ENCODE measurements at places on chromosomes 16 and 17.

- no peak for DNase-seq
Observed at GRCh38 chr17:82839617-82840292, at the start of gene ZNF750. Gene ZNF750, minus strand, starts transcription at chr17:82840022. Its CDS starts 7,568 bp downstream, at chr17:82832454.

- no peak for DNase-seq
Observed at GRCh38 chr17:76428511-76428910, 24.4 kb downstream of the UBE2O start.

DNA sequence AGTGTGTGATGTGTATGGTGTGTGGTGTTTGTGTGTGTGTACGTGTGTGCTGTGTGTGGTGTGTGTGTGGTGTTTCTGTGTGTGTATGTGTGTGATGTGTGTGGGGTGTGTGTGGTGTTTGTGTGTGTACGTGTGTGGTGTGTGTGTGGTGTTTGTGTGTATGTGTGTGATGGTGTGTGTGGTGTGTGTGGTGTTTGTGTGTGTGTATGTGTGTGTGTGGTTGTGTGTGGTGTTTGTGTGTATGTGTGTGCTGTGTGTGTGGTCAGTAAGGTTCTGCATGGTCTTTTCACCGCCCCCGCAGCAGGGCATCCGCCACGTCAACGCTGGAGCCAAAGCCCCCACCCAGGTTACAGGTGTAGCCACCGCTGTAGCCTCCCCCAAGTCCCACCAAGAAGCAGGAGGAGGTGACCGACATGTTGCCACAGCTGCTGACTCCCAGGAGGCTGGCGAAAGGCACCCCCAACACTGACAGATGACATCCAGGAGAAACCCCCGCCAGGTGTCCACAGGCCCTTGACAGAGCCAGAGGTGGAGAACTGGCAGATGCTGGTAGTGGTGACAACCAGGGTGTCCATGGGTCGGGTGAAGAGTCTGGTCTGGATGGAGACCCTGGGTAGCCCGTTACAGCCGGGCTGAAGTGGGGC lies 9.3 kb upstream of the KRT17 start:
- no peak for DNase-seq

DNA sequence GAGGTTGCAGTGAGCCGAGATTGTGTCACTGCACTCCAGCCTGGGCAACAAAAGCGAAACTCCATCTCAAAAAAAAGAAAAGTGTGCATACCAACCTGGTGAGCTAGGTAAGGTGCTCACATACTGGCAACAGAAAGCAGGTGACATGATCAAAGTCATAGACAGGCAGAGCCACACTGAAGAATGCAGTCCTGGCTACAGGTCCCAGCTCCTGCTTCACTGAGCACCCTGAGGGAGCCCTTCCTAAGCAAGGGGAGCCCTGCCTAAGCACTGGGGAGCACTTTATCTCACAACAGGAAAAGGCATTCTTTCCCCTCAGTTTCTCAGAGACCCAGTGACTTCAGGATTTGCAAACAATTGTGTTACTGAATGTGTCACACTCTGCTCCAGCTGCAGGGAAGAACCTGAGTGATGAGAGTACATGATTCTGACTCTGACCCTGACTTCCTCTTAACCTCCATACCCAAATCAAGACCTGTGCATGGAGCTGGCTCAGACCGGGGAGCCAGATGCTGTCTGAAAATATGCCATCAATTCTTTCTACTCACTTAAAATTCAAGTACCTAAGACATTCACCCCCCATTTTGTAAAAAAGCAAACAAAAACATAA lies 40.5 kb downstream of the ANKRD11 start:
- no peak for DNase-seq

DNA sequence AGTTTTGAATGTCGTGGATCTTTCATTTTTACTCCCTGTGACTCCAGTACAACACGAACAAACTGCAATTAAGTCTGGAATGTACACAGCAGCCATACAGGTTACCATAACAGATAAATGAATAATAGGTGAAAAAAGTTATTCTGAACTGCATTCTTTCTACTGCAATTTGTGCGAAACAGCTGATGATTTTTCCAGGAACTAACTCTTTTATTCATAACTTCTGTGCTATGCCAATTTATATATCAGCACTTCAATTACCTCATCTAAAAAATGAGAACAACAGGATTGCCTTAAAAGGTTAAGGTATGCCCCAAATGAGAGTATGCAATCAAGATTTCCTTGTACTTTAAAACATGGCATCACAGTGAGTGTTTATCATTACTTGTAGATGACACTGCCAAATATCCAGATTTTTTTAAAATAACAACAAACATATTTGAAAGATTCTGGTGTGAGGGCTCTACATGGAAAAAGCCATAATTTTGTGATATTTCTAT lies 238.9 kb downstream of the CDH8 start:
- no peak for DNase-seq

DNA sequence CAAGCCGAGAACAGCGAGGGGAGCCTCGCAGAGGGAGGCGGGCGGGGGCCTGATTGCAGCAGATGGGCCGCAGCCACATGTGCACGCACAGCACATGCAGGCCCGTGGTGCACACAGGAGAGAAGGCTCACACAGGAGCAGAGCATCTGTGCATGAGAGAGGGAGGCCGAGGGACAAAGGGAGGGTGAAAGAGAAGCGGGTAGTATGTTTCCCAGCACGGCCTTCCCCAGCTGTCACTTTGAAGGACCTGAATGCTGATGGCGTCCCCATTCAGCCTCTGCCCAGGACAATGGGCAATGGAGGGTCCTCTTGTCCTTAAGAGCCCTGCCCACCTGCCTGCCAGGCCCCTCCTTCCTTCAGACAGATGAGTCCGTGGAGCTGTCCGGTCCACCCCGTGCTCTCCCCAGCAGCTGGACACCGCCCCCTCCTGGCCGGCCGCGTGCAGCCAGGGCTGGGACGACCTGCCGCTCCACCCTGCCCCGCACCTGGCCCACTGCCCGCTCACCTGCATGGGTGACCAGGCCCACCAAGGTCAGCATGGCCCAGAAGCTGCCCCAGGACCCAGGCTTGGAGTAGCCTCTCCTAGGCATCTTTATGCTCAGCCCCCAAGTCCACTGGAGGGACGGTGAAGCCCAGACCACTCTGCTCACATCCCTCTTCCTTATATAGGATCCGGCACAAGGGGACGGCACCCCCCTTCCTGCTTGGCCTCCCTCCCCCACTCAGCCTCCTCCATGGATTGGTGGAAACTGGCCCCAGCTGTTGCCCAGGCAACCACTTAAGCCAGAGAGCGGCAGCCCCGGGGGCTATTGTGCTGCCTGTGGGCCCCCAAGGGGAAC lies at the start of gene BTBD17:
TSS of gene BTBD17 (minus strand) at position 639 of the 839 bp plus-strand sequence. CDS start at position 590, 49 bp downstream.
- no peak for DNase-seq

DNA sequence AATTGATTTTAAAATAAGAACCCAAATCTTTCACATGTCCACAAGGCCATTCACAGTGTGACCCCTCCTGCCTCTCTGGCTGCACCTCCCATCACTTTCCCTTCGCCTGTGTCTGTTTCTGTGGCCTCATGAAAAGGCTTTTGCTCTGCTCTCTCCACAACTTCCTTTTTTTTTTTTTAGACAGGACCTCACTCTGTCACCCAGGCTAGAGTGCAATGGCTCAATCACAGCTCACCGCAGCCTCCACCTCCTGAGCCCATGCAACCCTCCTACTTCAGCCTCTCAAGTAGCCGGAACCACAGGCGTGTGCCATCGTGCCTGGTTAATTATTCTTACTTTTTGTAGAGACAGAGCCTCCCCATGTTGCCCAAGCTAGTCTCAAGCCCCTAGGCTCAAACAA lies 197.1 kb downstream of the ABCC12 start:
- DNase-seq: no peak

DNA sequence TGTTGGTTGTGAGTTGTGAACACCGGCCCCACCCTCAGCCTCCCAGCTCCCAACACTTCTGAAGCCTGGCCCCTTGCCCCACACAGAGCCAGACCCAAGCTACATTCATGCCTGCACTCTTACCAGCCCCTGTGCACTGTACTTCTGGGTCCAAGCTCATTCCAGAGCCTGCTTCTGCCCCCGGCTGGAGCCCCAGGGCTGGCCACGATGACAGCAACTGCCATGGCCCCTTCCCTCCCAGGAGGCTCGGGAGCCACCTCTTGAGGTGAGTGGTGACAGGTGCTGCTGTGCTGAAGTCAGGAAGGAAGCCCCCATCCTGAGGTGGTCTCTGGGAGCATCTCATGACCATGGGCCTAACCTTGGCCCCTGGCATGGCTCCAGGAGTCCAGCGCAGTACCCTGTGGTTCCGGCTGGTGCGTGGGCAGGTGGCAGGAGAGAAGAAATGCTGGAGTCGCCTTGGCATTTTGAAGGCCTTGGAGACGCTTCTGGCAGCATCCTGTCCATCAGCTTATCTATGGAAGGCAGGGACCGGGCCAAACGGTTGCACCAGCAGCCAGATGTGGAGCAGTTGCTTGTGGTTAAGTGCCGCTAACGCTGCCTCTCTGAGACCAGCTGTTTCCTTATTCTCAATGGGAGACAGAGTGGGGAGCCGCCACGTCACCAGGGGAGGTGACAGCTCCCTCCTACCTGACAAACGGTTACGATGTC lies 3.9 kb upstream of the CDT1 start:
- DNase-seq: no peak

GRCh38 chr17:42271779-42272035 lies 4.5 kb downstream of the STAT5B start:
- no peak for DNase-seq

DNA sequence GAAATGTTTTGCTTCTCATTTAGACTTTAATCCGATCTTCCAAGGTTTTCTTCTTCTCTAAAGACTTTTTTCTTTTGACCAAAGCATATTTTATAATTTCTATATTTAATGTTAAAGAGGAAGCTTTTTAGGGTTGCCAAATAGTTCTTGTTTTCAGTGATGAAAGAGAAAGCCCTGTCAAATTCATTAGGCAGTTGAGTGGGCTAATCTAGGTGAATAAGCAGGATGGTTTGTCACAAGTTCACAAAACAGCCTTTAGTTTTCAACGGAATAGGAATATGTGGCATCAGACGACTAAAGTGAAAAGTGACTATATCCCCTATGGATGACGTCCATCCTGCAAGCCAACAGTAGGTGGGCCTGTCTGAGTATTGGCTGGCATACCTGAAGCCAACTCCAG lies 118.8 kb downstream of the NLK start:
- no peak for DNase-seq

GRCh38 chr17:48594538-48595277 lies 1.1 kb upstream of the HOXB5 start:
- DNase-seq: no peak

DNA sequence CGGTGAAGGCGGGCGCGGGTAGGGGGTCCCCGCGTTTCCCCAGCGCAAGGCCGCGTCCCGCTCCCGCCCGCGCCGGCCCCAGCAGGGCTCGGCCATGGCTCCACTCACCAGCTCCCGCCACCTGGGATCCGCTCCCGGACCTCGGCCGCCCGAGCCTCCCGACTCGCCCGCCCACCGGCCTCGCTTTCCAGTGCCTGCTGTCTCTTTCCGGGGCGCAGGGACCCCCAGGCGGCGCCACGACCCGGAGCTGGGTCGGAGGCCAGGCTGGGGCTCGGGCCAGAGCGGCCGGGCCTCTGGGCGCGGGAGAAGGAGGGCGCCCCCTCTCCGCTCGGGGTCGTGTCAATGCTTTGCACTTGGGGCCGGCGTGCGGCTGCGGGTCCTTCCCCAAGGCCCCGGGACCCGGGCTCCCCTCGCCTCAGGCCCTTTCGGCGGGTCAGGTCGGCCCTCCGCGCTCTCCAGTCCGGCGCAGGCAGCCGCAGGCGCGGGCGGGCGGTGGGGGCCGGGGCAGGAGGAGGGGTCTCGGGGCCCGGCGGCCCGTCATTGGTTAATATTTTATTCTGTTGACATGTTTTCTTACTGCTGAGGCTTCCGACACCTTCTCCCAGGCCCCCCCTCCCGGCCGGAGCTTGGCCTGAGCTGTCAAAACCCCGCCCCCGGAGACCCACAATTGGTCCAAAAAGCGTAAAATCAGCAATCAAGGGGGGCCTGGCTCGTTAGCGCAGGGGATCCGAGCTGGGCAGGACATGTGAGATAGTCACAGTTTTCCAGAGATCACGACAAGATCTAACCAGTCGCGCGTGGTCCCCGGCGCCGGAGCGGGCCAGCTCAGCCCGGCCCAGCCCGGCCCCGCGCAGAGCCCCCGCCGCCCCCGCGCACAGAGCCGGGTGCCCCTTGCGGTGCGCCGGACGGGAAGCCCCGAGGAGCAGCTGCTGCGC lies at the start of gene TBX2:
TSS of gene TBX2 (plus strand) at position 713 of the 935 bp plus-strand sequence. CDS start 334 bp downstream, outside the sequence.
- DNase-seq: no peak

DNA sequence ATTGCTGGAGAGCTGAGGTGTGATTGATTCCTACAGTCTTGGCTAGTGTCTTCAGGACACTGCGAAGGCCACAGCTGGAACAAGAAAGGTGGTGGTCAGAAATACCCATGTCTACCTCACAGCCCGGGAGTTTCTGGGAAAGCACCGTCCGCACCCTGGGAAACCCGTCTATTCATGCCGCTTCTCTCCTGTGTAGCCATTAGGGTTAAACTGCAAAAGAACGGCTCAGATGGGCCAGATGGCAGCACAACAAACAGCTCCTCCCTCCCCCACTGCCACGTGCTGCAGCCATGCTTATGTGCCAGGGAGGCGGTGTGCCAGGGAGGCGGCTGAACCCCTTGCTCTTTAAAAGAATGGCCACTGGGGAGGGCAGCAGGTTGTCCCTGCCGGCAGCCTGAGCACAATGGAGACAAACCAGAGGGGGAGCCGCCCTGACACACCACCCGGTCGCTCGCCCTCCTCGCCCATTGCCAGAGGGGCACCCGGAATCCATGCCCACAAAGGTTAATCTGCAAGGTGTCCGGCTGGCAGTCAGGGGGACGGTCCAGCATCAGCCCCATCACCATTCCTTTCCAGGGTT lies 65.2 kb downstream of the CYTH1 start:
- DNase-seq: peak; percentile 67

- peak; percentile 69 for DNase-seq
Observed at GRCh38 chr17:42519546-42520491, 16.2 kb upstream of the NAGLU start.

- no peak for DNase-seq
Observed at GRCh38 chr17:9115214-9116191, 94.2 kb downstream of the NTN1 start.

DNA sequence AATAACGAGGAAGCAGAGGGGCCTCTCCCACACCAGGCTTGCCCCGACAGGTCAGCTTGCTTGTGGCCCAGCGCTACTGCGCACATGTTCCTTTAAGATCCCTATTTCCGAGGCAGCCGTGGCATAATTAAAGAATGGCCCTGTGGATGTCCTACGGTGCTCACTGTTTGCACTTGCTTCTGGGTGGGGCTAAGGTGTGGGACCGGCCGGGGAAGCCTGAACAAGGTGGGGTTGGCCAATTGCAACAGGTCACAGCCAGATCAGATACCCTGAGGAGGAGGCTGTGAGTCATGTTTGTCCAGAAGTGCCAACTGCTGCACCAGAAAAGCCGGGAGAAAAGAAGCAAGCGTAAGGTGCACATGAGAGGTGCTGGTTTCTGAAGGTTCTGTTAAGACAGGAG lies 158.5 kb upstream of the CACNG5 start:
- peak; percentile 85 for DNase-seq

DNA sequence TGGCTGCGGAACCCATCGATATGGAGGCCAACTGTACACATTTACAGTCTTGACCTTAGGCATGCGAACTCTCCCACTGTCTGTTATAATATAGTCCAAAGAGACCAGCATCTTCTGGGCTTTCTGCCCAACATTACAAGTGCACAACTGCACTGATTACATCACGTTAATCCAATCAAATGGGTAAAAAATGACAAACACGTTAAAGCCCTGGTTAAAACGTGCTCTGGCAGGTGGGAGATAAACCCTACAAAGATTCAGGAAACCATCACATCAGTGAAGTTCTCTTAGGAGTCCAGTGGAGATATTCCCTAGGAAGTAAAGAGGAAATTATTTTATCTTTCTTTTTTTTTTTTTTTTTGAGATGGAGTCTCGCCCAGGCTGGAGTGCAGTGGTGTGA lies 23.7 kb upstream of the XYLT2 start:
- DNase-seq: no peak
